Thoracic aorta (tissue), 2 donors: ENCODE measurements at places on chromosomes 3 and 15.

DNA sequence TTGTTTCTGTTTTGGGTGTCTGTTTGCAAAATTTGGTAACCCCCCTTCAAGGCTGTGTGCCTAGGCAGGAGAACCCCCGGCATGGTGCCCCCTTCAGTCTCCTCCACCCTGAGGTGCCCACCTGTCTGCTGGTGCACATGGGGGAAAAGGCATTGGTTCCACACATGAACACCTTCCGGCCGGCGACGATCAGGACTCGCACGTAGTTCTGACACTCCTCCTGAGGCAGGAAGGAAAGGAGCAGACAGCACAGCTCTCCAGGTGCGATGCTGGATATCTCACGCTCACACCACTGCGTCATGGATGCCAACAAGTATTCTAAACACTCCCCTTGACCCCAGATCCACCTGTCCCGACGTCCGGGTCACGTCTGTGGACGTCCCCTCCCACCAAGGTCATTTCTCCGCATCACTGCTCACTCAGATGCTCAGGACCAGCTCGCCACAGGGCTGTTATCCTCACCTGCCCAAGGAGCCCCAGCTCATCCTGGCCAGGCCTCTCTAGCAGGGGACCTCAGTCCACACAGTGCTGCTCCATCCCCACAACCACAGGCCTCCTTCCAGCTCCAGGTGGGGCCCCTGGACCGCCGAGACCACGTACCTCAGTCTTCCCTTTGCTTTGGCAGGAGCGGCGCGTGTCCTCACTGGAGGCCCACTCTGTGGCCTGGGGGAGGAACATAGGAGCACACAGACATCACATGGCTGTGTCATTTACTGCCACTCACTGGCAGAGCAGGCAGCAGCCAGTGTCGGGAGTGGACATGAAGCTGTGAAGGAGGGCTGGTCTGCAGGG is 99.0 kb downstream of the SEMA5B start:
- DNase-seq, result no peak

DNA sequence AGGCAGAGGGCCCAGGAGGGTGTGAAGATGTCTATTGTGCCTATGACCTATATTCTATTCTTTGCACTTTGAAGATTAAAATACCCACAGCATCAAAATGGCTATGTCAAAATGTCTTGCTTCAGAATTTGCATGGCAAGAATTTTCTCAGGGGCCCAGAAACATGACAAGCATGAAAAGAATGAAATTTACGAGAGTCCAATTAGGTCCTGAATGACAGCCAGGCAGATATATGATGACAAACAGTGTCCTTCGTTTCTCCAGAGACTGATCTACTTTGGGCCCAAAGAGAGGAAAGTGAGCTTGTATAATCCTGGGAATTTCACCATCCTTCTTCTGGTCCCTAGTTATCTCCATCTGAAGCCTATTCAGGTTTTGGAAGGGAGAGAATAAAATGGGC is 609.9 kb downstream of the FHIT start:
- DNase-seq, result no peak

DNA sequence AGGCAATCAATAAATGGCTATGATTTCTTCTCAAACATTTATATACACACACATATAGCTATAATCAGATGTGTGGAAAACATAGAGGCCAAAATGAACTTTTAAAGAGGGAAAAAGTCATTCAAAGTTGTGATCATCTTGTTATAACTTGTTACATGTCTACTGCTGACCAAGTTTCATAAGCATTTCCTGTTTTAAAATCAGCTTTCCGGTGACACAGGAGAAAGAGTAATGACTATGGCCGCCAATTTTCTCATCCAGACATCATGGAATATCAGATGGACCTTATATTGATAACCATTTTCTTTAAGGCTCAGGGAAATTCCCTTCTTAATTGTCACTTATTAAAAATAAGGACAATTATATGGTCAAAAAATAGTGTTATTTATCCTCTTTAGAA is 71.7 kb upstream of the AGTR1 start:
- no peak for DNase-seq

GRCh38 chr3:141489203-141489602 is 2.4 kb downstream of the RASA2 start:
- no peak for DNase-seq

- no peak for DNase-seq
Measured at GRCh38 chr3:109098079-109098644, 19.8 kb downstream of the MORC1 start.

- DNase-seq, result no peak
Measured at GRCh38 chr3:58095603-58096138, 87.4 kb downstream of the FLNB start.

GRCh38 chr15:39338251-39338650 is 242.6 kb upstream of the THBS1 start:
- no peak for DNase-seq

- DNase-seq, result no peak
Measured at GRCh38 chr3:149448331-149448831, 26.1 kb upstream of the TM4SF4 start.

- no peak for DNase-seq
Measured at GRCh38 chr3:89912031-89912430, 804.6 kb downstream of the EPHA3 start.

GRCh38 chr15:94177112-94177511 is 54.2 kb upstream of the MCTP2 start:
- DNase-seq, result no peak

GRCh38 chr3:193793123-193793522 is 200.1 kb downstream of the OPA1 start:
- DNase-seq, result no peak

- DNase-seq, result no peak
Measured at GRCh38 chr15:64580696-64581407, 120.5 kb downstream of the ZNF609 start.

GRCh38 chr3:50357481-50357880 is 1.8 kb downstream of the TMEM115 start:
- no peak for DNase-seq

DNA sequence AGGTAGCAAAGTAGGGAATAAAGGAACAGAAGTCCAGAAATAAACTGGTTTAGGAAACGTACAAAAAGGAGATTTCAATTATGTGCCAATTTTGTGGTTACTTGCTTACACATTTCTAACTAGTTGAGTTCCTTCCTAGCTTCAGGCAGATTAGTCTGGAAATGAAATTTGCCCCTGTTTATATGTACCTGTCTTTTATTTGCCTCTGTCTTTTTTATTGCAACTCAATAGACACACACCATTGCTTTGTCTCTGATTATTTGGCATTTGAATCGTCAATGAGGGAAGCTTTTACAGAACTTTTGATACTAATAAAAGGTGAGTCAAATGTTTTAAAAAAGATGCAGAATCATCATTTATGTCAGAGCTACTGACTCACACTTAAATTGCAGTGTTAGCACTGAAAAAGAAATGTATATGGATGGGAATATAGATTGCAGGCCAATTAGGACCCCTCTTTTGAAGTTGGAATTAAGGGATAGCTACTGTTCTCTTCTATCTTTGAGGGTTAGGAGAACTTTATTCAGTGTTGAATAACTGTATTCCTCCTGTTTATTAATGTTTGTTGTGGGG is 60.5 kb downstream of the TRAK1 start:
- DNase-seq, result no peak

- no peak for DNase-seq
Measured at GRCh38 chr3:148833223-148833622, 5.6 kb downstream of the CPB1 start.

DNA sequence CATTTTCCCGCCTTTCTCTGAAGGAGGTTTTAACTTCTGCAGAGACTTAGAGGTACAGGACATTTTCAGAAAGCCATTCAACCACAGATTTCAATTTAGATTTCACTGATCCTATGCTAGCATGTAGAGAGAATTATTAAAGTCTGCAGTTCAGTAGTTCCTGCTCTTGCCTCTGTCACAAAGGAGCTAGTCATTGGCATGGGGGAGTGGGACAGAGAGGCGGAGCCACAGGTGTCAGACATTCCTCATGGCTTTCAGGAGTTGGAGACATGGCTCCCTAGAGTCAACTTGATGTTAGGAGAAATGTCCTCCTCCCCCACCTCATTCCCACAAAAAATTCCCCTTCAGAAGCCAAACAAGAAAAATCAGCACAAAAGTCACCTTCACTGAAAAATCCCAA is 66.0 kb upstream of the SIAH2 start:
- no peak for DNase-seq

DNA sequence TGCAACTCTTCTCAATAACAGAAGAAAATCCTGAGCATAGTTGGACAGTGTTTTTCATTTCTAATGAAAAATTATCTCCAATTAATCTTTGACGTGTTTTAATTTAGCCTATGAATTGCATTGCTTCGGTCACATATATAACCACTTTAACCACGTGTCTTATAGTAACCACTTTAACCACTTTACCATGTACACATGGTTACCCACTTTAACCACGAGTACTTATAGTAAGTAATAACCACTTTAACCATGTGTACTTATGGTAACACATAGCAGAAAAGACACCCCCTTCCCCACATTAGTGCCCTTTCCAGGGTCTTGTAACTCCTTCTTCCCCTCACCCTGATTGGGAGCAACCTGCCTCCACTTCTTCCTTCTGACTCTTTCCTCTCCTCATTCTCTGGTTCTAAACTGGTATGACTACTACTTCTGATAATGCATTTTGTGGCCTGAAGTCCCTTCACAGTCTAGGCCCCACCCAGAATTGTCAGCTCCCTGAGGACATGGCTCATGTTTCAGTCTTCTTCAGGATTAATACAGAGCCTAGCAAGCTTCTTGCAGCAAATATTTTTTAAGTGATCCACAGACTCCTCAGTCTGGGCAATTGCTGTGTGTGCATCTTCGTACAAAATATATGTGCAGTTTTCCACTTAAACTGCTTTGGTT is 25.0 kb downstream of the SLC7A14 start:
- no peak for DNase-seq

- DNase-seq, result no peak
Measured at GRCh38 chr3:160707187-160707794, 30.3 kb downstream of the ARL14 start.

DNA sequence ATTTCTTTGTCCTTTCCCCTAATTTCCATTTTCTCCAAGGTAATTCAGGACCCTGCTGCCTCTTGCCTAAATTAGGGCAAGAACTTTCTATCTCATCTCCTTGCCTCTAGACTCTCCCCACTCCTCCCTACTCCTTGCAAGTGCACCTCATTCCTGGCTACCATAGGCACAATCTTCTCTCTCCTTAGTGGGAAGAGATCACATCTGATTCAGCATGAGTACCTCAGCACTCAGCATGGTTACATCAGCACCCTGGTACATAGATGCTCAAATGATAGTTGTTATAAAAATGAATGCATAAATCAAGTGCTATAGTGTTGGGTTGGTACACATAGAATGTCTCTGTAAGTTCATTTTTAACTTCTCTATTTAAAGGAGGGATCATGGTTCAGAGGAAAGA is 313.4 kb upstream of the RASGRP1 start:
- no peak for DNase-seq

DNA sequence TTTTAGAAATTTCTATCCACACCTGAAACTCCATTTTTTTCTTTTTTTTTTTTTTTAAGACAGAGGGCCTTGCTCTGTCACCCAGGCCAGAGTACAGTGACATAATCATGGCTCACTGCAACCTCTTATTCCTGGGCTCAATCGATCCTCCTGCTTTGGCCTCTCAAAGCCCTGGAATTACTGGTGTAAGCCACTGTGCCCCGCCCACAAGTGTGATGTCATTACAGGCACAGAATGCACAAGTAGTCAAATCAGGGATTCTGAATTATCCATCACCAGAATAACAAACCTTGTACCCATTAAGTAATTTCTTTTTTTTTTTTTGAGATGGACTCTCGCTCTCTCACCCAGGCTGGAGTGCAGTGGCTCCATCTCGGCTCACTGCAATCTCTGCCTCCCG is 1.9 kb downstream of the UQCRC1 start:
- no peak for DNase-seq

GRCh38 chr15:93482731-93483130 is 393.7 kb upstream of the RGMA start:
- DNase-seq, result no peak

DNA sequence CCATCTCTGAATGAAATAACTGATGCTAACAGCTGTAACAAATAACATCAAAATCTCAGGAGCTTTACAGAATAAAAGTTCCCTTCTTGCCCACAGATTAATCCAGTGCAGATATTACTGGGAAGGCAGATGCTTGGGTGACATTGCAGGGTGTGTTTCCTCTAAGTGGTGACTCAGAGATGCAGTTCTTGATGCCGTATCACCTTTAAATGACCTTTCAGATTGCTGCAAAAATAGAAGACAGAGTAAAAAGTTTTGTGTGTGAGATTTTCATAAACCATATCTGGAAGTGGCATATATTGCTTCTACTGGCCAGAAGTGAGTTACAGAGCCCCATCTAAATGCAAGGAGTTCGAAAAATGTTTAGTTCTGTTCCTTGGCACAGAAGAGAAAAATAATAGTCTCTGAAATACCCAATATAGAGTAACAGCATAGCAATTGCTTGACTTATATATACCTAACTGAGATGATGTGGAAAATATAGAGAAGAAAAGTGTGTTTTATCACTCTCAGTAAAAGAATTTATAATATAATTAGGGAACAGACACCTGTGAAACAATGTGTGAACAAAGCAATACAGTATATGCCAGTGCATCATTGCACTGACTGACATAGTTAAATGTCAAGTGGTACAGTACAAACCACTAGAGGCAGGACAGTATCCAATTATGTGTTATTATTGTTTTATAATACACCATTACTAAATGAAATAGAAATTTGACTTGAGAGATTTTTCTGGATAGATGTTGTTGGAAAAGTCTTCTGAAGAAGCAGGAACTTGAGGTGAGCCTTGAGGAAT is 430.7 kb upstream of the CBLB start:
- DNase-seq, result no peak

- DNase-seq, result no peak
Measured at GRCh38 chr15:69750253-69750652, 297.6 kb downstream of the RPLP1 start.

DNA sequence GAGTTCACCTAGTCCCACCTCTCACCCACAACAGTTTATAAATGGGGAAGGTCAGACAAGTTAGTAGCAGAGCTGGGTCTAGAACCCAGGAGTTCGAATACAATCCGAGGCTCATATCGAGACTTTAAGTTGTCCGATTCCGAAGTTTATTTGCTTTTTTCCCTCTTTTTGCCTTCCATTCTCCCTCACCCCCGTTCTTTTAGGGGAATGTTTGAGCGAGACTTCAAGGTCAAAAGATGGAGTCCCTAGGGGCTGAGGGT is 7.3 kb downstream of the BCL6 start:
- no peak for DNase-seq
